ENCODE measurements at places on chromosomes 13 and 19. TPM values are rescaled to one million over a fixed set of nuclear protein-coding genes. Genes with fewer than 3 reads are reported as not detected.

GRCh38 chr19:47310819-47311218, 1.2 kb downstream of the C5AR1 start:
- no peak for DNase-seq

The CEACAM20 gene
- total RNA-seq = not detected

DNA sequence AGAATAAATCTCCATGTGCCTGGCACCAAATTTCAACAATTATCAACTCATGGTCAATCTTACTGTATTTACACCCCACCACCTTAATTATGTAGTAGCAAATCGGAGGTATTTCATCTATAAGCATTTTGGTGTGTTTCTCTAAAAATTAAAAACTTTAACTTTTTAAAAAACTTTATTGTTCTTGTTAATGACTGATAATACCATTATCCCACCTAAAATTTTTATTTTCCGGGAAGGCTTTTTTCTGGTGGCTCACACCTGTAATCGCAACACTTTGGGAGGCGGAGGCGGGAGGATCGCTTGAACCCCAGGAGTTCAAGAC, 453 bp upstream of the PDCD2L start:
- no peak for DNase-seq

- no peak for DNase-seq
Measured at GRCh38 chr13:28173793-28174192, 35.4 kb downstream of the PAN3 start.

DNA sequence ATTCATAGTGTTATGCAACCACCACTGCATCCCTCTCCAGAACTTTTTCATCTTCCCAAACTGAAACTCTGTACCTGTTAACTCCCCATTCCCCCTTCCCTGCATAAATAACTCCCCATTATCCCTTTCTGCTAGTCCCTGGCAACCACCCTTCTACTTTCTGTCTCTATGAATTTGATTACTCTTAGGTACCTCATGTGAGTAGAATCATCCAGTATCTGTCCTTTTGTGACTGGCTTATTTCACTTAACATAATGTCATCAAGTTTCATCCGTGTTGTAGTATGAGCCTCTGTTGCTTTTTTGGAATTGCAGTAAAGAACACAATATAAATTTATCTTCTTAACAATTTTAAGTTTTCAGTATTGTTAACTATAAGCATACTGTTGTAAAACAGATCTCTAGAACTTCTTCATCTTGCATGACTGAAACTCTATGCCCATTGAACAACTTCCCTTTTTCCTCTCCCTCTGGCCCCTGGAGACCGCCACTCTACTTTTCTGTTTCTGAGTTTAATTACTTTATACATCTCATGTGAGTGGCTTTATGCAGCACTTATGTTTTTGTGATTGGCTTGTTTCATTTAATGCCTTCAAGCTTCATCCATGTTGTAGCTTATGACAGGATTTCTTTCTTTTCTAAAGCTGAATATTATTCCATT, 87.3 kb upstream of the ABCC4 start:
- DNase-seq = no peak

GRCh38 chr13:80011448-80012212, 329.3 kb downstream of the SPRY2 start:
- no peak for DNase-seq

The IFNL3 gene
- not detected for total RNA-seq

DNA sequence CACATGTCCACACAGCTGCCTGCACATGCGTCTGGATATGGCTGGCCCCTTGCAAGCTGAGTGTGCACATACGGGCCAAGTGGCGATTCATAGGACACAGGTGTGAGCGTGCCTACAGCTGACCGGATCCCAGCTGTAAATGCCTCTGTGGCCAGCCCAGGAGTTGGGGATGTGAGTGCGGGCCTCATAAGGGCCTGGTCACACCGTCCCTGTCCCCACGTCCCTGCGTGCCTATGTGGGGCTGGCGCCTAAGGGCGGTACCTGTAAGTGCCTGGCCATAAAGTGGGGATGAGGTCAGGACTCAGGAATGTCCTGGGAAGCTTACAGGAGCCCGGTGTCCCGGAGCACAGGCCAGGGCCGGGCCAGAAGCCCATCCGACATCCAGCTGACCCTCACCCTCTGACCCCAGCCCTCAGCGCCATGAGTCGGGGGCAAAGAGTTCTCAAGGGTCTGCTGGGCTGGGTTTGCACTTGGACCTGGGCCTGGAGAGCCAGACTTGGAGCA, 1.3 kb upstream of the ARHGAP45 start:
- no peak for DNase-seq

DNA sequence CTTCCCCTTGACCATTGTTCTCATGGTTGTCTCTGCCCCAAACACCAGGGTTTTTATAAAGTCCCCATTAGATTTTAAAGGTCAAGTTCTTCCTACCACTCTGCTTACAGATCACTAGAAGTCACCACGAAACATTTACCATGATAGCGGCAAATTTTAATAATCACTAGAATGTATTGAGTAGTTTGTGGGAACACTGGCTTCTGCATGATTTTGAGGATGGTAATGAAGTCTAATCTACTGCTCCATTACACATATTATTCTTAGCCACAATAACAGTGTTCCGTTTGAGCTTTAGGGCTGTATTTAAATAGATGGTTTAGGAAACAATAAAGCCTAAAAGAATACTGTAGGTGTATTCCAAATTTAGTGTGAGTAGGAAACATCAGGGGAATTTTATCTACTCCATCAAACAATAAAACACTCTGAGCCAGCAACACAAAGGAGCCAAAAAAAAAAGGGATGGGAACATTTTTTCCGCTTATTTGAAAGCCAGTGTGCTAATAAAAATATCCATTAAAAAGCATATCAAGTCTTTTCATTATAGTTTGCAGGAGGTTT, 49.7 kb downstream of the KLF12 start:
- no peak for DNase-seq

The LGALS7 gene
- 0.92 TPM for total RNA-seq

DNA sequence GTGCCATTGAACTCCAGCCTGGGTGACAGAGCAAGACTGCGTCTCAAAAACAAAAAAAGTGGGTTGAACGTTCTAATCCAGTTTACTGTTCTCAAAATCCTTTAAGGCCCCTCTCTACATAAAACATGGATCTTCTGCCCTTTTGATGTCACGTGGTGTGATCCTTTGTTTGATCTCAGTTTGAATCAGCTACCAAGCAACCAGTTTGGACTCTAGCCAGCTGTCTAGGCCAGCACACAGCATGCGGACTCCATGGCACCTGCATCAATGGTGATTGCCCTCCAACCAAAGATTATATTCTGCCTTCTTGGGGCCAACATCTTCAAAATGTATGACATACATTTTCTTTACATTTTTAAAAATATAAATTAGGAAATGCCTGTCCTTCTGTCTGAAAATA, 365.4 kb downstream of the NDFIP2 start:
- DNase-seq = no peak

DNA sequence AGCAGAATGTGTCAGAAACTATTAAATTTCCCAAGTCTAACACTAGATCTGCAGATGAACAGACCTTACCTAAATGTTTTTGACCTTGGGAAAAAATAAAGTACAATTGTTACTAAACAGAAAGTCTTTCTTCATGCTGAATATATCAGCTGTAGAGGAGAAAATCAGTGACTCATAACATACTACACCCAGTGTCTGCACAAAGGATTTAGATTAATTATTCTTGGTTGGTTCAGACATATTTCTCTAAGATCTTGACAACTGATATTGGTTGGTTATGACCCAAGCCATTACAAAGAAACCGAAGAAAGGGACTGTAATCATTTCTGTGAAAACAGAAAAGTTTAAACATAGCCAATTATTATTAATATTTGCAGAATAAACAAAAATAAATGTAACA, 225.1 kb downstream of the HS6ST3 start:
- DNase-seq = no peak

DNA sequence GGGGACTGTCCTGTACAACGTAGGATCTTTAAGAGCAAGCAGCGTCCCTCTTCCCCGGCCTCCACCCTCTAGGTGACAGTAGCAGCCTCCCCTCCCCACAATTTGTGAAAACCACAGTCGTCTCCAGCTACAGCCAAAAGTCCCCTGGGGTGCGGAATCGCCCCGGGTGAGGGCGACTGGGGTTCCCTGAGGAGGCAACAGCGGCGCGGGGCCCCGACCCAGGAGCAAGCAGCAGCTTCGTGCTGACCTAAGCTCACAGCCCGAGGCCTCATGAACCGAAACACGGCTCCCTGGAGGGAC, 322 bp downstream of the ZNF558 start:
- no peak for DNase-seq

- peak; percentile 81 for DNase-seq
Measured at GRCh38 chr19:28239270-28239669, 973.7 kb downstream of the UQCRFS1 start.

DNA sequence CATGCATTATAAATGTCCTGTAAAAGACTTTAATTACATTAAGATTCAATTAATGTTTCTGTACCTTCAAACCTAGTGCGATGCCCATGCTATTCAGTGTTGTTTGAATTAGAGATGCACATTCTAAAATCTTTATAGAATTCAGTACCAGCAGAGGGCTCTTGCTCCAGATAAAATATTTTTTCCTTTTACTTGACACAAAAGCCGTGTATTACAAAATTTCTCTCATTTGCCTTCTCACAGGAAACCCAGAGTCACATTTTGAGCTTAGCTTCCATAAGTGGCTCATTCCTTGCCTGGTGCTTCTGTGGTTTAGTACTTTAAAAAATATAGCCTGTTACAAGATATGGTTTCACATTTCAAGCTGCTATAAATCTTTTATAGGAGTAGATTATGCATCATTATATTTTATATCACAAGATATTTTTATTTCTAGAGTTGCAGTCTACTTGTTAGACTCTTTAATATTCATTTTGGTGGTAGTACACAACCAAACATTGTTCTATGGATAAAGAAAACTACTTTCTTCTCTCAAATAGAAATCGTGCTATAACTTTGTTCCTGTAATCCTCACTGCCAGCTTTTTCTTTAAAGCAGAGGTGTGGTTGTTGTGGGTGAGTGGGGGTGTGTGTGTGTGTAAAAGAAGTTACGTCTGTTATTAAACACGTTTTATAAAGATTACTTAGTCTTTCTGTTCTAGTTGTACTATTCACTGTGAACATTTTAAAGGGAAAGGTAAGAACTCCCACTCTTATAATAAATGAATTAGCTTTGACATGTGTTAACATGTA, 101.4 kb downstream of the RNF17 start:
- no peak for DNase-seq

DNA sequence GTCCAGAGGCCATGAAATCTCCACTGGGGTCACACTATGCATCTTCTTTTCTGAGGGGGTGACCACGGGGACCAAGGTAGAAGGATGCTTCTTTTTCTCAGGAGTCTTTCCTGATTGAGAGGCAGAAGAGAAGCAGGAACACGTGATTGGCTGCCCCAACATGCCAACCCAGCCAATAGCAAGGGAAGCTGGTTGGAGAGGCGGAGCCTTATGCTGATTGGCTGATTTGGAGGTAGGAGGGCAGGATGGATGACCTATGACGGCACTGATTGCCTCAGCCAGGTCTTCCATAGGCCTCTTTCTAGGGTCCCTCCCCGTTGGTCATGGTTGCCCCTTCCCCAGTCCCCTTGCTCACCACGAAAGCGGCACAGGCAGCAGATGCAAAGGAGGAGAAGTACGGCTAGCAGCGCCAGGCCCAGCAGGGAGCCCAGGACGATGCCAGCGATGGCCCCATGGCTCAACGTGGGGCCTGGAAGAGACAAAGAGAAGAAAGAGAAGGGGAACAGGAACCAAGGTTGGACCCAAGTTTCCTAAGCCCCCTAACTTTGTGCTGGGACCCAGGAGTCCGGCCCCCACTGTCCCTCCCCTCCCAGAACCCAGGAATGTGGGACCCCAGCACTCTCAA, 8.0 kb downstream of the VSIG10L start:
- peak; percentile 67 for DNase-seq

DNA sequence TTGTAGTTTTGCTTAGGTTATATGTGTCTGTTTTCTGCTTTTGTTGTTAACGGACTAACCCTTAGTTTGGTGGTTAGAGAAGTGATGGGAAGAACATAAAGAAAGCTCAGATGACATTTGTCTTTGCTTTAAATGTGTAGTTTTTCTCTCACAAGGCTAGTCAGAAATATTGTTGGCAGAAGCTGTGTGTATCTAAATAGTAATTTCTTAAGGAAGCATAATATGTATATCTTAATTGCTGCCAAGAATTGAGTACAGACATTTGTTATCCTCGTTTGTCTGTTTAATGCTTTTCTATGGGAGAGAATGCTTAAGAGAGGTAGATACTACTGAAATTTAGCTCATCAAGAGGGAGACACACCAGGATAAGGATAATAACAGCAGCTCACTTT, 2.7 kb downstream of the RGCC start:
- DNase-seq = no peak
